ENCODE measurements at places on chromosomes 3 and 15.

DNA sequence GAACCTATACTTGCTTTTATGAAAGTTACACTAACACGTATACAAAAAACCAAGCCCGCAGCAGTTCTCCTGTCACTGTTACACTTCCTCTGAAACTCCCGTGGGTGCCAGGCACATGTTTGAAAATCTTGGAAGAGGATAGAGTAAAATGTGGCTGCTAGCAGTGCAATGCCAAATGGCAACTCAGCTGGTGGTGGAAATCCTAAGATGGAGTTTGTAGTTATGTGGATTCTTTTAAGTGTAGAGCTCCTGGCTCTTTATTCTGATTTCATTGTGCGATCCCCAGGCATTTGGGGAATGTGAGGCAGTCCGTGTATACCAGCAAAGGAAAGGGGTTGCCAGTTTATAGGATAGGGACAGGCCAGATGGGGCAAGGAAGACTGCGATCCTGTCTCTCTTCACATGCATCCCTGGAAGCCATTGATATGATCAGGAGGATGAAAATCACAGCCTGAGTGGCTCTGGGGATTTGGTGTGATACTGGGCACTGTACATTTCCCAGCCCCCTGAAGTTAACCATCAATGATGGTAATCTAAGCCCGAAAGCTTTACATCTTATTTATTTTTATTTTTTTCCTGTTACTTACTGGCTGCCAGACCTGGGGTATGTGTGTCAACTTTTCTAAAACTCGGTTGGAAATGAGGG, 1.1 kb downstream of the STAC start:
- no peak for DNase-seq

- DNase-seq, result no peak
Measured at GRCh38 chr3:33989229-33989628, 190.8 kb downstream of the PDCD6IP start.

- no peak for DNase-seq
Measured at GRCh38 chr3:177367788-177368187, 170.5 kb upstream of the TBL1XR1 start.

DNA sequence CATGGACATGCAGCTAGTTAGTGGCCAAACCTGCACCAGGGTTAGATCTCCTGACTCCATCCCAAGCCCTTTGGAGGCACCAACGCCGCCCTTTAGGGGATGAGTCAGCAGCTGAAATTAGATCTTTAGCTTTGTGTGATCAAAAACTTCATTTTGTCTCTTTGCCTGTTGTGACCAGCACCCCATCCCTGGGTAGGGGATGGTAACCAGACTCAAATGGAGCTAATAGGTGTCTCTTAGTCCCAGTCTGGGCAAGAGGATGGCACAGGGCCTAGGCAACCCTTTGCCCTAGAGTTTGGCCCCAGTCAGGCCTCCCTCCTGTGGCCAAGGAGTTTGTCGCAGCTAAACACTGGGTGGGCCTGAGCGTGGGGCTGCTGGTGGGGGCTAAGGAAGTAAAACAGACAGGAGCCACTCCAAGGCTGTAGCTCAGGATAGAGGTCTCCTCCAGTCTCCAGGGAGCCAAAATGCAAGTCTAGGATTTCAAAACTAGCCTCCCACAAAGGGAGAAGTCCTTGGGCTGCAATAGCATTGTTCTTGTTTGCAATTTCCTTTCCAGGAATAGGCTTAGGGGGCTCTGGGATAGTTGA, 105.1 kb downstream of the CPN2 start:
- peak; percentile 54 for DNase-seq

DNA sequence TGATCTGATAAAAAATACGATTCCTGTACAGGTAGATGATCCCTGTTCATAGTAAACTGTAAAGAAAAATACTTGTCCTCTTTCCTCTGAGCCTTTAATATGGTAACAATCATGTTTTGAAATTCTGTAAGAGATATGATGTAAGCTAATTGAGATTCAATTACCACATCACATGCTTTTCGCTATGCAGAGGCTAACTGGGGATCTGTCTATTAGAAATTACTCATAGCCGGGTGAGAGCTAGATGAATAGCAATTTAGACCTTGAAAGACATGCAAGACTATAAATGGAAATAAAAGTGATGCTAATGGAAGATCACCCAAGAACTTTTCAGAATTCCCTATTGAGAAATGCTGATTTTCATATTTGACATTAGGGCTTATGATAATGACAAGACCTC, 579.9 kb upstream of the ZNF717 start:
- DNase-seq, result no peak

- DNase-seq, result no peak
Measured at GRCh38 chr15:89576417-89576773, 1.1 kb downstream of the TICRR start.

GRCh38 chr15:53129121-53129904, 339.2 kb upstream of the ONECUT1 start:
- no peak for DNase-seq

DNA sequence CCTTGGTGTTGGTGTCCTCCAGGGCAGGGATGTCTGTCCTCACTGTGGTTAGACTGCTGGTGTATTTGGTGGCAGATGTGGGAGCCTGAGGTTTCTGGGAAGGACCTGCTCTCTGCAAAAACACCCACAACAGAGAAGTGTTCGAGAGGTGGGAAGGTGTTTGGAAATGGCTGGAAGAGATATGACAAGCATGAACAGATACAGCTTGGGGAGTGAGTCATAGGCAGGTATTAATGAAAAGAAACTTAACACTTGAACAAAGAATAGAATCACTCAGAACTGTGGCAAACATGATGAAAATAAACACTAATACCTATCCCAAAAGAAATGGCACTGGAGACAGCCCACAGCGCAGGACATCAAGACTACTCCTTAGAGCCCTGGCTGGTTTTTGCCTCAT, 192.4 kb upstream of the RORA start:
- no peak for DNase-seq

DNA sequence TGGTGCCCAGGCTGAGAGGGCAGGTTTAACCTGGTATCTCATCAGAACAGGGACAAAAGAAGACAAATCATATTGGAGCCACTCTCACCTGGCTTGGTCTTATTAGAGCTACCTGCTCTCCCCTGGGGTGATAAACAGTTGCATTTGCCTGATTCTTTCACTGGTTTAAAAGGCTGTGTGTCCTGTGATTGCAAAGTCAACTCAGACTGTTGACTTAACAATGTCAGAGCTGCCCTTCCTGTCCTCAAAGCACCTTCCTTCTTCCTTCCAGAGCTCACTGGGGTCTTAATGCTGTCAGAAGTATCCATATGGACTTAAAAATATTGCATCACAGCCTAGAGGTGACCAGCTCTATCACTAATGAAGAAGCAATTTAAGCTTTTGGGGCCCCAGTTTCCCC, 50.5 kb upstream of the MINAR1 start:
- DNase-seq, result no peak

DNA sequence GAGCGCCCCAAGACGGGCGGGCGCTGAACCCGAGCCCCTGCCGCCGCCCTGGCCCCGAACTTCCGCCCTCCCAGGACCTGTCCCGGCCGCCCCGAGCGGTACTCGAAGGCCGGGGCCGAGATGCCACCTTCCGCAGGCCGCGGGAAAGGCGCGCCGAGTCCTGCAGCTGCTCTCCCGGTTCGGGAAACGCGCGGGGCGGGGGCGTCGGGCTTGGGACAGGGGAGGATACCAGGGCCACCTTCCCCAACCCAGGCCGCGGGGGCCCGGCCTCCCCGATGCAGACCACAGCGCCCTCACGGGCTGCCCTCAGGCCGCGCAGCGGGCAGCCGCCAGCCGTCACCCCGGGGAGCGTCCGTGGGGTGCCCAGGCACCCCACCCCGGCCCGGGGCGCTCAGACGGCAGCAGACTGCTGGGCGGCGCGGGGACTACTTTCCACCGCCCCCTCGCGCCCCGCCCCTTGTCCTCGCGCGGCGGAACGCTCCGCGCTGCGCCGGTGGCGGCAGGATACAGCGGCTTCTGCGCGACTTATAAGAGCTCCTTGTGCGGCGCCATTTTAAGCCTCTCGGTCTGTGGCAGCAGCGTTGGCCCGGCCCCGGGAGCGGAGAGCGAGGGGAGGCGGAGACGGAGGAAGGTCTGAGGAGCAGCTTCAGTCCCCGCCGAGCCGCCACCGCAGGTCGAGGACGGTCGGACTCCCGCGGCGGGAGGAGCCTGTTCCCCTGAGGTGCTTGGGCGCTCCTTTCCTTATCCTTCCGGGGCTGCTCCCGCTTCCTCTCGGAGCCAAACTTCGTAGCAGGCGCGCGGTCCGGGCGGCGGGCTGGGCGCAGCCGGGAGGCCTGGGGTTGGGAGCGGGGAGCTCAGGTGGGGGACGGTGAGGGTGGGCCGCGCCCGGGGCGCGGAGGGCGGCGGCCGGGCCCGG, at the start of gene CTNNB1:
Gene CTNNB1 (plus strand): TSS at position 556 of the 916 bp plus-strand sequence. CDS start 24,564 bp downstream, outside the sequence.
- peak; percentile 95 for DNase-seq

DNA sequence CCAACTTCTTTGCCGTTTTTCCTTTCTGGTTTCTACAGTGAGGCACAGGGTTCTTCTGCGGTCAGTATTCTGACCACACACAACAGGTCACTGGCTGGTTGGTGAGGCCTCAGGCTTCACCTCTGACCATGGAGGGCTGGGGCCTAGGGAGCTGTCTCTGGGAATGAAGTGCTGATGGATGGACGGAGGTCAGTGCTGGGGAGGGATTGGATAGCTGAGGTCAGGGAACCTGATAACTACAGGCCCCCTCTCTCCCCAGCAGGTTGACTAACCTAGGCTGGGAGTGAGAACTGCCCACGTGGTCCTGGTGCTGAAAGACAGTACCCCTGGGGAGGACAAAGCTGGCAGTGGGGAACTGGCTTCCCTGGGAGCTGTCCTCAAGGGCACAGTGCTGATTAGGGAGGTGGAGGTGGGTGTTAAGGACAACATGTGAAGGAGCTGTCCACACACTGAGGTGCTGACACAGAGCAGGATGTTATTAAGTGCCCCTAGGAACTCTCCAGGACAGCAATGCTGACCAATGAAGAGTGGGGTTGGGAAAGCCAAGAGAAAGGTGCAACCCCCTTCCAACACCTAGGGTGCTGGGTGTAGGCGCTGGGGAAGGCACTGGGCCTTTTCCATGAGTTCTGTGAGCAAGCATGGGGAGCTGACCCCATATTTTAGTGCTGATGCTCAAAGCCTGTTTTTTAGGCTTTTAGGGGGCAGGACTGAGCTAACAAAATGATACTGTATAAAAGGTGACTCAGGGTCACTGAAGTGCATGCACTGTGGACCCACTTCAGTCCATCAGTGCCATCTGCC, 45.2 kb downstream of the ATP2B2 start:
- no peak for DNase-seq

GRCh38 chr15:72227192-72227586, 3.8 kb downstream of the PKM start:
- no peak for DNase-seq

DNA sequence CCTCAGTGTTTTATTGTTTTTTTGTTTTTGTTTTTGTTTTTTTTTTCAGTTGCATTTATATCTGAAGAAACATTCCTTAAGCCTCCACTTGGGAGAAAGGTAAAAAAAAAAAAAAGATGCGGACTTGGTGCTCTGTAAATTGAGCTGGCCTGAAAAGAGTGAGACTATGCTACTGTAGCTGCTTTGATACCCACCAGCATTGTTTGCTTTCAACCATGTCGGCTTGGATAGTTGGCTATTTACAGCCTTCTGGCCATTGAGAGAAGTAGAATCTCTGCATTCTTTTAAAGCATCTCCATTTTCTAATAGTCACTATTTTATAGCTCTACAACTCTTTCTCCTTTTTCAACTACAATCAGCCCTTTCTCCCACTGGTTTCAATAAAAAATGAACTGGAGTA, 149.6 kb downstream of the ZIC4 start:
- DNase-seq, result no peak

- no peak for DNase-seq
Measured at GRCh38 chr3:74435631-74436030, 178.8 kb downstream of the CNTN3 start.

DNA sequence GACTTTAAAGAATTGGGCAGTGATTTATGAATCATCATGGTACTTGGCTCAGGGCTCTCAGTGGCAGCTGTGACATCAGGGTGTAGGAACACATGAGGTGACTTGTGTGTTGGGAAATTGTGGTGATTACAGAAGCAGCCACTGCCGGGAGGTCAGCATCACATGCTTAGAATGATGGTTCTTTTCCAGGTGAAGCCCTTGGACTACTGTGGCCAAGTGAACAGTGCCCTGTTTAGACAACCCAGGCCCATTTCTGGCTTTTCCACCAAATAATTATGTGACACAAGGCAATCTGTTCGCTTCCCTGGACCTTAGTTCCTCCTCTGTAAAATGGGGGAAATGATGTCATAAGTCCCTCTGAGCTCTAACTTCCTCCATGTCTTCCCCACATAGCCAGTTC, 139.7 kb upstream of the ROPN1 start:
- DNase-seq, result no peak

- DNase-seq, result no peak
Measured at GRCh38 chr3:50584391-50584790, 15.1 kb downstream of the HEMK1 start.

- DNase-seq, result no peak
Measured at GRCh38 chr15:75153087-75153486, 48.6 kb upstream of the C15orf39 start.

- DNase-seq, result no peak
Measured at GRCh38 chr3:72810659-72811434, 37.4 kb downstream of the SHQ1 start.

DNA sequence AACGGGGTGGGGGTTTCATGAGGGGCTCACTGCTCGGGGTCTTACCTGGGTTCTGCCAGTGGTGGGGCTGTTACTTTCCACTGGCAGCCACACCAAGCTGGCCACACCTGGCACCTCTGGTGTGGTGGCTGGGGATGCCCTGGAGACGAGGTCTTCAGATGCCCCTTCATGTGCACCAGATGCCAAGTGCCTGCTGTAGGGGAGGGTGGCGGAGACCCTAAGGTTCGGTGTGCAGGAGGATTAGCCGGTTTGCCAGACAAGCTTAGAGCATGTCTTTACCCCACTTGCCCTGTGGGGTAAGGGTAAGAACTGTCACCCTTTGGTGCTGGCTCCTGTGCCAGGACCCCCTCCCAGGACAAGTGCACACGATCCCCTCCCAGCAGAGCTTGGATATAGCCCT, 188.3 kb downstream of the TJP1 start:
- DNase-seq, result no peak

GRCh38 chr3:24707936-24708335, 213.3 kb upstream of the THRB start:
- DNase-seq, result no peak

DNA sequence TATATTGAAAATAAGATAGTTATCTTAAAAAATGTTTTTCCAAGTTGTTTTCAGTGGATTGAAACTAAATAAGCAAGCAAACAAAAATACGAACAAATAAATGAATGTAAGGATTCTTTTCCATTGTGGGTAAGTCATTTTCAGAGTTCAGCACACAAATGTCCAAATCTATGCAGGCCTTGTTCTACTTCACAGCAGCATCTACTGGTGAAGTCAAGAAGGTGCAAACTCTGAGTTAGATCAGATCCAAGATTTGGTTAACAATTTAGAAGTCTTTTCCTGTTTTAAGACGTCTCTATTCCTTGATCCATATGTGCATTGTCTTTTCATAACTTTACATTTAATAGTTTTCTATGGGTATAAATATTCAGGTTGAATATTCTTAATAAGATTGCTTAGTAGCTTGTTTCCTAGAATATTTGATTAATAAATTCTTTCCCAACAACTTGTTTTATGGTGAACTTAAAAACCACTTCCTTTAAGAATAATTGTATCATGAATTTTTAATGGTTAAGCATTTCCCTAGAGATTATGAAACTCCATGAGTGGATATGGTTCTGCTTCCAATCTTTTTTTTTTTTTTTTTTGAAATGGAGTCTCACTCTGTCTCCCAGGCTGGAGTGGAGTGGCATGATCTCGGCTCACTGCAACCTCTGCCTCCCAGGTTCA, 10.5 kb downstream of the PTX3 start:
- DNase-seq, result no peak

Measured in left forelimb (tissue), 1 donor.